ENCODE measurements at places on chromosomes 13 and 19.

- DNase-seq, result peak; percentile 33
These were observed 437 bp downstream of the SUCLA2 start for GRCh38 chr13:48000559-48001113.

DNA sequence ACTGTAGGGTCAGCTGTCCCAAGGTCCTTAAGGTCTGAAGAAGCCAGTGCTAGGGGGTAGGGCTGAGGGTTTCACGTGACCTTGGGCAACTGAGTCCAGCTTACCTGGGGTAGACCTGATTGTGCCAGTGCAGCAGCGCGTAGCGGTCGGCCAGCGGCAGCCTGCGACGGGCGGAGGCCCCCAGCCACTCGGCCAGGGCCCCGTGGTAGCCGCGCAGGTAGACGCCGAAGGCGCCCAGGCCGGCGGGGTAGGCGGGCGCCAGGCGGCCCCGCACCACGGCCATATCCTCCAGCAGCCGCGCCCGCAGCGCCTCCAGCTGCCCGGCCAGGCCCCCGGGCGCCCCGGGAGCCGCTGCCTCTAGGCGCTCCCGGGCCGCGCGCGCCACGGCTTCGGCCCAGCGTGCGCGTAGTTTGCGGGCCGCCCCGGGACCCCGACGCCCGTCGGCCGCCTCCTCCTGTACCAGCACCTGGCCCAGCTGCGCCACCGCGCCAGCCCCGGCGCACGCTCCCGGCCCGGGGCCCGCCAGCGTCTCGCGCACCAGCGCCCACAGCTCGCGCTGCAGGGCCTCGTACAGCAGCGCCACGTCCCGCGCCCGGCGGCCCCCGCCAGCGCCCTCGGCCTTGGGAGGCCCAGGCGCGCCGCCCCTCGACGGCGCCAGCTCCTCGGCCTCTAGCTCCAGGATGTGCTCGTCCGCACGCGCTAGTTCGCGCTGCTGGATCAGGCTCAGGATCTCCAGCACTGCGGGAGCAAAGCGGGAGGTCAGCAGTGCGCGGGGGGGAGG lies 10.9 kb downstream of the EXOC3L2 start:
- no peak for DNase-seq

GRCh38 chr19:17489392-17490030 lies 19.2 kb downstream of the SLC27A1 start:
- DNase-seq, result no peak

- no peak for DNase-seq
These were observed 33.4 kb downstream of the PEPD start for GRCh38 chr19:33487901-33488800.

- no peak for DNase-seq
These were observed 1.2 kb downstream of the RFXAP start for GRCh38 chr13:36820222-36820621.

DNA sequence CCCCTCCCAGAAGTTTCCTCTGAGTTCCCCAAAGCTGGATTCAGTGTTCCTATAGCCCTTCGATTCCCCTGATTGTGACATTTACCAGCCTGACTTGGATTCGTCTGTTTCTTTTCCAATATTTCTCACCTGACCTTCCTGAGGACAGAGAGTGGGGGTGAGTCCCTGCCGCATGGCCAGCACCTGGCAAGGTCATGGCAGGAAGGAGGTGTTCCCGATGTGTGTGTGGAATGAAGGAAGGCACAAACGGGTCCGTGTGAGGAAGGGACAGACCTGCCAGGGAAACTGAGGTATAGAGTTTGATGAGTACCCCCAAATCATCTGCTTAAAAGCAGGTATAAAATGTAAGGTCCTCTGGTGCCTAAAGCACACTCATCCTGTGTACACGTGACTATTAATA lies 3.3 kb downstream of the COL4A1 start:
- DNase-seq, result no peak

GRCh38 chr13:33284031-33284430 lies 1.5 kb downstream of the STARD13 start:
- DNase-seq, result no peak

- no peak for DNase-seq
These were observed 36.7 kb downstream of the EFNA2 start for GRCh38 chr19:1322198-1322981.

GRCh38 chr19:40273469-40274360 lies 11.4 kb downstream of the AKT2 start:
- DNase-seq, result no peak

GRCh38 chr19:42111811-42112210 lies 20.4 kb downstream of the POU2F2 start:
- no peak for DNase-seq

GRCh38 chr19:511101-511851 lies 4.0 kb downstream of the TPGS1 start:
- peak; percentile 87 for DNase-seq

DNA sequence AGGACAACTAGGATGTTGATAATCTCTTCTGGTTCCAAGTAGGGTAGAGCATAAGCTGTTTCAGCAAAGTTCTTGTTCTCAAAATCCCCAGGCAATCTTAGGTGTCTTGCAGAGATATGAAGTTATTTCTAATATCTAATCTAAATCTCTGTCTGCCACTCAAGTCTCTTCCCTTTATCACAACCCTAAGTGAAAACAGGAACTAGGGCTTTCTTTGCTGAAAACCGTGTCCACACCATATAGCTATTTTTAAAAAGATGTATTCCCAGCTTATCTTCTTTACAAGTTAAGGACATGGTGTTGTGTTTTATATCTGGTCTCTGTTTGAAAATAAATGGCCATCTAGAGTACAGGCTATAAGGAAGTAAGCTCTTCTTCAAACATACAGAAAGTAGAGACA lies 11.3 kb upstream of the RNASEH2B start:
- no peak for DNase-seq

GRCh38 chr13:99382428-99383133 lies 75.4 kb upstream of the GPR183 start:
- peak; percentile 51 for DNase-seq

DNA sequence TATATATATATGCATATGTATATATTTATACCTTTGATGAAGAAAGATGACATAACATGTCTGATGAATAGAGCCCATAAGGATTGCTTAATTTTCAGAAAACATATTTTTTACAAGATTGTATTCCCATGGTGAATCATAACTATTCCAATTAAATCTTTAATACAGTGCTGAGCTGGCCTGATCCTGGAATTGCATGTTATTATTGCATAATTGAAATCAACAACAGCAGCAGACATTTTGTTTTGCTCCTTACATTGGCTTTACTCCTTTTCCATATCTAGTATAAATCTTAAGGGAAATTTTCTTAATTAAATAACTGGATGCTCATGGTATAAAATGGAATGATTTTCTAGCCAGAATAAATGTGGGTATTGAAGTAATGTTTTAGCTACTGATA lies 22.0 kb downstream of the POSTN start:
- no peak for DNase-seq

DNA sequence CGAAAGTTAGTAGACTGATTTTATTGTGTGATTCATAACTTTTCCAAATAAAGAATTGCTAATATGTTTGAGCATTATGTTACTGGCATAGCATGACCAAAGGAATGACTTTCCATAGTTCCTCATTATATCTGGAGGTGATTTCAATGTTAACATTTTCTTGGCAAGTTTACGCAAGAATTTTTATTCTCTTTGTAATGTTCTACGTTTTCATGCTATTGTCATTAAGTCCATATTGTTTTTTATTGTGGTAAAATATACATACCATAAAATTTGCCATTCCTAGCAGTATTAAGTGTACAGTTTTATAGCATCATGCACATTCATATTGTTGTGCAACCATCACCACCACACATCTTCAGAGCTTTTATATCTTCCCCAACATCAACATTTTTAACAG lies 14.8 kb downstream of the KCTD12 start:
- DNase-seq, result no peak

GRCh38 chr19:3759482-3760254 lies 1.8 kb downstream of the APBA3 start:
- DNase-seq, result no peak

DNA sequence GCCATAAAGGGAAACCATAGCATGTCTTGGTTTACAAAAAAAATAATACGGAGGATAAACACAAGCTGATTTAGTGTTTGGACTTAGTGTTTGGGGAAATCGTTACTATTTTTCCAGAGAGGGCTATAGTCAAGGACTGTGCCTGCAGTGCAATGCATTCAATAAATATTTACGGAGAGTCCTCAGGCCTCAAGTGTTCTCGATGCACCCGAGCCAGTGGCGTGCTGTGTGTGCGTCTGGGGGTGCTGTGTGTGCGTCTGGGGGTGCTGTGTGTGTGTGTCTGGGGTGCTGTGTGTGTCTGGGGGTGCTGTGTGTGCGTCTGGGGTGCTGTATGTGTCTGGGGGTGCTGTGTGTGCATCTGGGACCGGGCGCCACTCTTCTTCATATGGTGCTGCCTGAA lies 71.7 kb upstream of the GTF3A start:
- no peak for DNase-seq

DNA sequence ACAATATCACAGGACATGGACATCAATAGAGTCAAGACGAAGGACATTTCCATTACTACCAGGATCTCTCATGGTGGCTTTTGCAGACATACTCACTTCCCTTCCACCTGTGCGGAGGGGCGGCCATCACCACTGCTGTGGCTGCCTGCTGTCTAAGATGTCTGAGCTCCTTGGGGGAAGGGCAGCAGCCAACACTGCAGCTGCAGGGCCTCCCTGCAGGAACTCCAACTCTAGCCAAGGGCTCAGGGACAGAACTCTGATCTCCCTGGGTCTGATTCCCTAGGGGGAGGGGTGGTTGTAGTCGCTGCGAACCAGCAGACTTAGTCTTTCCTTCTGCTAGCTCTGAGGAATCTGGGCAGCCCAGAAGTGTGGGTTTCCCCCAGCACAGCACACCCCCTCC lies 78.9 kb upstream of the ANKRD10 start:
- no peak for DNase-seq

DNA sequence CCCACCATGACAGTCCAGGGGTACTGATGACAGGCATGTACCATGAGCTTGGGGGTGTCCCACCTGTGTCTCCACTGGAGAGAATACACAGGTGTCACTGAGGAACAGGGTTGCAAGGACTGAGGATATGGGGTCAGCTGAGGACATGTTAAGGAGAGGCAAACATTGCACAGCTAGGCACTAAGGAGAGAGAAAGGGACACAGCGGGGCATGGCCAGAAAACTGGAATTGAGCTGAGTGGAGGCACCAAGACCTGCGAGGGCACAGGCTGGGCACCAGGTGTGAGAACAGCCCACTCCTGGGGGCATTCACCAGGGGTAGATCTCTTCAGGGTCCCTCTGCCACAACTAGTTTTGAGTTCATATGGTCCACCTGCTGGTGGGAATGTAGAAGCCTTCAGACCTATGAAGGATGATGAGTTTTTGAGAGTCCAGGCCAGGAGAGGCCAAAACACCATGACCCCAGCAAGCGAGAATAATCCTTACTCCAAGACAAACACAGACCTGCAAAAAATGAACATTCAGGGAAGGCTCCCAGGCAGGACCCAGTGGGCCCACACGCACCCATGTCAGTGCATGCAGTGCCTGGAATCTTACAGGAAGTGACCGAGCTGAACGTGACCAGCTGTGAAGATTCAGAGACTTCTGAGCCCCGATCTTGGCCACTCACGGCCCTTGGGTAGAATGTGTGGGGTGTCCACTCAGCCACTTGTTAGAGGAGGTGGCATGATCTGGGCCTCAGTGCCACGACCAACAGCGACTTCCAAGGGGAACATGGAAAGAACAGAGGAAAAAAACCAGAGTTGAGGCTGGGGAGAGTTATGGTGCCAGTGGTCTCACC lies 1.4 kb upstream of the ZNF584 start:
- DNase-seq, result no peak

DNA sequence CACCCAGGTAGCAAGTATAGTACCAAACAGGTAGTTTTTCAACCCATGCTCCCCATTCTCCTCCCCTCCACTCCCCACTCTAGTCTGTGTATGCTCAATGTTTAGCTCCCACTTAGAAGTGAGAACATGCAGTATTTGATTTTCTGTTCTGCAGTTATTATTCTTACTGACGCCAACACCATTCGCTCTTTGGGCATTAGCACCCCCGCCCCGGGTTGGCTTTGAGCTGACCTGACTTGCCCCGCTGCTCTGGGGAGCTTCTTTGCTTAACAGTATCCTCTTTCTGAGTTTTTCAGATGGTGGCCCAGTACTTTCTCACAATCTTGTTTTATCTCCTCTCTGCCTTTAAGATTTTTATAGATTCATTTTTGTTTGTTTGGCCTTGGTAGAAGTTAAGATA lies 138.7 kb downstream of the CRYL1 start:
- no peak for DNase-seq

DNA sequence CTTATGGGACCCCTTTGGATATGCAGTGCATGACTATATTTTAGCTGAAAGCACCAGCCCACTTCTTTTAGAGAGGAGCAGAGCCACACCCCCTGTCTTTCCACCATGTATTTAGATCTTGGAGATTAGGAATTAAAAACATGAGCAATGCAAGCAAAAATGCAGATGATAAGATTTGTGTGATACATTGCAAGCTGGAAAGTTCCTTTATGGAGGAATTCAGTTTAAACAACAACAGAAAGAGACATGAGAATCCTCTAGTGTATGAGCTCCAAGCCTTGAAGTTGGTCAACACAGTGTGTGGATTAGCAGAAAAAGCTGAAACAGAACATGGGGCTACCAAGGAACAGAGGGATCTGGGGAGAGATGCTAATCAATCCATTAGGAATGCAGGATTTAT lies 529.8 kb upstream of the NBEA start:
- no peak for DNase-seq

DNA sequence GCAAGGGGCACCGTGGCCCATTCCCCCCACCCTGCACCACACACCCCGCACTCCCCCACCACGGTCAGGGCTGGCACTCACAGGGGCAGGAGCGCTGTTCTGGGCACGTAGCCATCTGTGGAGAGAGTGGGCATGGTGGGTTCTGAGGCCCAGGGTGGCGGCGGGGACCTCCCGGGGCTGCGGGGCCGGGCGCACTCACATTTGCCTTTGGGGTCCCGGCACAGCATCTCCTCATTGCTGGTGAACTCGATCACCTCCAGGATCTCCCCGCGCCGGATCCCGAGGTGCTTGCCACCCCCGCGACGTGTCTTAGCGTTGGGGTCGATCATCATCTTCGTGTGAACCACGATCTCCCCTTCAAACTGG lies 12.1 kb downstream of the PRAM1 start:
- no peak for DNase-seq
